Posterior vena cava (tissue), 2 donors: ENCODE measurements at places on chromosomes 2 and 18. TPM values are rescaled to one million over a fixed set of nuclear protein-coding genes. Genes with fewer than 3 reads are reported as not detected.

CEP68 gene
- total RNA-seq: 16.2 TPM

LYG2 gene
- not detected for total RNA-seq

ATP6V1B1 gene
- total RNA-seq: 0.48 TPM

FEV gene
- not detected for total RNA-seq

ITGA4 gene
- 12.4 TPM for total RNA-seq

CCDC178 gene
- 1.2 TPM for total RNA-seq

STAMBP gene
- 38.7 TPM for total RNA-seq

RND3 gene
- 100 TPM for total RNA-seq

RBM43 gene
- total RNA-seq: 5.0 TPM

ASXL3 gene
- total RNA-seq: 4.3 TPM

POU3F3 gene
- not detected for total RNA-seq

GALR1 gene
- total RNA-seq: under 0.01 TPM

- DNase-seq: no peak
Measured at GRCh38 chr2:58853420-58853819, 612.3 kb upstream of the FANCL start.

DNA sequence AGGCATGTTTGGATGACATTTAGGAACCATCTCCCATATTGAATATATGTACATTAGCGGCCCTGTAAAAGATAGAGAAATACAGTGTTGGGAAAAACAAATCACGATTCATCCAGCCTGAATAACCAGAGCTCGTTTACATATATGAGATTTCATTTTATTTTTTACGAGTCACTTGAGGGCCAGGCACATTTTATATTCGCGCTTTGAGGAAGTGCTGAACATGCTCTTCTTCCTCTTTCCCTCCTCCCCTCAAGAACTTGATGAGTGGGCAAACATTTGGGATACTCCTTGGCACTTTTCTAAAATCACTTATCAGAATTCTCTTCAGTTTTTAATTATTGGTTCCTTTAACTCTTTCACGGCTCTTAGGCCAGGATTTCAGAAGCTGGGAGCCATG is 268.0 kb upstream of the TANK start:
- DNase-seq: no peak

DNA sequence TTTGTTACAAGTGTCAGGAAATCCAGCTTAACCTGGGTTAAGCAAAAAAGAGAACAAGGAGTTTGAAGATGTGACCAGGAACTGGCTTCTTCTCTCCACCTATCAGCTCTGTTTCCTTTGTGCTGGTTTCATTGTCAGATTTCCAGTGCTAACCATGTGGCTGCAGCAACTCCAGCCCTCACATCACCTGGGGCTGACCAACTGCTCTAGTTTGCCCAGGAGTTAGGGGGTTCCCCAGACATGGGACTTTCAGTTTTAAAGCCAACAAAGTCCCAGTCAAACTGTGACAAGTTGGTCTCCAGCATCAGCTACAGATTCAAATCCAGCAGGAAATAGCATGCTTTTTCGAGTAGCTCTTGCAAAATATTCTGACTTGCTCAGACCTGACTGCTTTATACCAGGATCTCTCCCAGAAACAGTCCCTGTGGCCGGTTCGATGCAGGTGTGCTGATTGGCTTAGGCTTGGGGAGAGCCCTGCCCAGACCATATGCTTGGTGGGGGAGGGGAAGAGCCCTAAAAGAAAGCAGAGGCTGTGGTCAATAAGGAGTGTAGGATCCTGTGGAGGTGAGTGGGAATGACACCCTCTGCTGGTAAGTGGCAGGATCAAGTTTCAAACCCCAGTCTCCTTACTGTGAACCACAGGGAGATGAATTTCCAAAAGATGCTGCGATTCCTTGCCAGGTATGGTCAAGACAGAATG is 49.5 kb downstream of the KCNE4 start:
- no peak for DNase-seq

DNA sequence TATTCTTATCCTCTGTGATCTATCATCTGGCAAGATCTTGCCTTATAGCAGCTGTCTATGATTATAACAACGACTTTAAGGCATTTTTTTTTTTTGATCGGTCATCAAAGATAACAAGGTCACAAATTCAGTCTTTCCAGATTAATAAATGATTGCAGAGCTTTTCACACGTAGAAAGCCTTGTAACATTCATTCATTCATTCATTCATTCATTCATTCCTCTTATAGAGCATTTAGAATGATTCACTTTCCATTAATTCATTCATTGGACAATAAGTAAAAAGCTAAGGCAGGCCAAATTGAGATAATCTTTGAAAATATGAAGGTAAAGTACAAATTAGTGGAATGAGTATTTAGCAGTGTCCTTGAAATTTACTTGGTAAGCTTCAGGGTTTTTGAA is 223.7 kb downstream of the NUP35 start:
- DNase-seq: no peak

- no peak for DNase-seq
Measured at GRCh38 chr2:174120346-174120745, 128.0 kb downstream of the OLA1 start.

GRCh38 chr18:79787527-79787864 is 10.2 kb upstream of the KCNG2 start:
- DNase-seq: no peak

DNA sequence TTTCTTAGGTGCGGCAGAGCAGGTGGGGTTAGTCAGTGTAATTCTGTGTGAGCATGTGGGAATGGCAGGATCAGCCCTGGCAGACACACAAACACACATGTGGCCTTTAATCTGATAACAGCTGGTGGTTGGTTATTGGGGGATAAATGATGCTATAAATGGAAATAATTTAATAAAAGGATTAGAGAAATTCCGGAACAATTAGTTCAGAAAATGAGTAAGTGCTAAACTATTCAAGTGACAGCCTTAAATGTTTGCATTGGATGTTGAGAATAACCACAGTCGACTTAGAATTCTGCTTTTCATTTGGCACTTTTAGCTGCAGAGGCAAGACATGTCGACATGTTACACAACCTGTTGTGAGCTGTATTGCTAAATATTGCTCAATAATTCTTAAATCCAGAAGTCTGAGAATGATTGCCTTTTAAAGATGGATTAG is 7.2 kb downstream of the SMYD1 start:
- no peak for DNase-seq

GRCh38 chr2:64989982-64990614 is 899 bp downstream of the SLC1A4 start:
- peak; percentile 81 for DNase-seq

DNA sequence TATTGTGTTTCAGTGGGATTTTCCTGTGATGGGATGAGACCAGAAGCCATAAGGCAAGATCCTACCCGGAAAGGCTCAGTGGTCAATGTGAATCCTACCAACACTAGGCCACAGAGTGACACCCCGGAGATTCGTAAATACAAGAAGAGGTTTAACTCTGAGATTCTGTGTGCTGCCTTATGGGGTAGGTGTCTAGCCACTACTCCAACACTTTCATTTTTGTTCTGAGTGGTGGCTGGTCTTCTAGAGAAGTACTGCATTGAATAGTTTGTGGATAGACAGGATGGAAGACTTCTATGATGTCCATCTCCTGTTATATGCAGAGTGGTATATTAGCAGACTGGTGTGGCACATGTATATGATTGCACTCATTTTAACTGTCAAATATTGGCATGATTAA is 117.7 kb upstream of the IL1R2 start:
- DNase-seq: no peak

DNA sequence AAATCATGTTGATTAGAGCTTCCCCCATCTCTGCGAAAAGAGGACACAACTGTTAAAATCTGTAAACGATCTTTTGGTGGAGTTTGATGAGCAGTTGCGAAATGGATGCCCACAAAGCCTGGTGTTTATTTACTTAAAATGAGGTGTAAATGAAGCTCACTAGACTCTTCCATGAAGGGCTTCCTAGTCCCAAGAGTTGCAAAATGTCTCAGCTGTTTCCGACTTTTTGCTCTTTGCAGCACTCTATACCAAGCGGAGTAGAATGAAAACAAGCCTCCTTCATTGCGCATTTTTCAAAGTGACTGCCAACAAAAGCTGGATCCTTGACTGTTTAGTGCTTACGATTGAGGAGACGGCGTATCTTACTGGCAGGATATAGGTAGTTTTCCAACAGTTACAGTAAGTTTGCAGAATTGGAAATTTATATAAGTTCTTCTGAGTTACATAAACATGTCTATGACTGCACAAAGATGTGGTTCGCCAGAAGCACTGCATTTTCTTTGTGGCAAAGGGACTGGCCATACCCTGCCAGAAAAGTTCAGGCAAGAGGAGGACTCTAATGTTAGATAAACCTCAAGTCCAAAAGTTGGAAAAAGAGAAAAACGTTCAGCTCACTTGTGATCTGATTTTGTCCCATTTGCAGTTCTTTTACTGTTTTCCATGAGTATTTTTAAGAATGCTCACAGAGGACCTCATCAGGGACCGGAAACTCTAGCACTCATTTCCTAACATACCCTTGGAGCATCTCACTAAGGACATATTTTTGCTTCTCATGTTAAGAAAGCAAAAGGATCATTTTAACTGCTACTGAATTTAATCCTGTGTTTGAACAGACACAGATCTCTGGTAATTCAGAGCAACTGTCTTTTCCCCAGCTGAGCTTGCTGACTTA is 42.7 kb downstream of the COLEC12 start:
- no peak for DNase-seq

DNA sequence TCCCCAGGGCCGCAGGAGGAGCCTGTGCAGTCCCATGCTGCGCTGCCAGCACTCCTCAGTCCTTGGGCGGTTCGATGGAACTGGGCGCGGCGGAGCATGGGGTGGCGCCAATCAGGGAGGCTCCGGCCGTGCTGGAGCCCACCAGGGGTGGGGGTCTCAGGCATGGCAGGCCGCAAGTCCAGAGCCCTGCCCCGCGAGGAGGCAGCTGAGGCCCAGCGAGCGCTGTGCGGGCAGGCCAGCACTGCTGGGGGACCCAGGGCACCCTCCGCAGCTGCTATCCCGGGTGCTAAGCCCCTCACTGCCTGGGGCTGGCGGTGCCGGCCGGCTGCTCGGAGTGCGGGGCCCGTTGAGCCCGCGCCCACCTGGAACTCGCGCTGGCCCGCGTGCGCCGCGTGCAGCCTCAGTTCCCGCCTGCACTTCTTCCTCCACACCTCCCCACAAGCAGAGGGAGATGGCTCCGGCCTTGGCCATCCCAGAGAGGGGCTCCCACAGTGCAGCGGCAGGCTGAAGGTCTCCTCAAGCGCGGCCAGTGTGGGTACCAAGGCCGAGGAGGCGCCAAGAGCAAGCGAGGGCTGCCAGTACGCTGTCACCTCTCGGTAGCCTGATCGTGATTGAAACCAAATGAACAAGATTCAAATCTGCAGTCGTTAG is 22.8 kb upstream of the GALM start:
- DNase-seq: no peak

- DNase-seq: no peak
Measured at GRCh38 chr18:8825729-8826375, 120.5 kb downstream of the MTCL1 start.

DNA sequence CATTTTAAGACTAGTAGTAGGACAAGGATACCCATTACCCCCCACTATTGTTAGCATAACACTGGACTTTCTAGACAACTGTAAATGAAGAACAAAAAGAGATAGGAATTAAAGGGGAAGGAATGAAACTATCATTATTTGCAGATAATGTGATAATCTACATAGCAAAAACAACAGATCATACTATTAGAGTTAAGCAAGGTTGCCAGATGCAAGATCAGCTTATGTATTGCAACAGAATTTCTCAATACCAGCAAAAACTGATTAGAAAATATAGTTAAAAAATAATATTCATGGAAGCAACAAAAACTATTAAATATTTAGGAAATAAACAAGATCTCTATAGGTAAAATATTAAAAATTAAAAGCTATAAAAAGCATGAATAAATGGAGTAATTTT is 194.4 kb upstream of the SPRED2 start:
- DNase-seq: no peak

DNA sequence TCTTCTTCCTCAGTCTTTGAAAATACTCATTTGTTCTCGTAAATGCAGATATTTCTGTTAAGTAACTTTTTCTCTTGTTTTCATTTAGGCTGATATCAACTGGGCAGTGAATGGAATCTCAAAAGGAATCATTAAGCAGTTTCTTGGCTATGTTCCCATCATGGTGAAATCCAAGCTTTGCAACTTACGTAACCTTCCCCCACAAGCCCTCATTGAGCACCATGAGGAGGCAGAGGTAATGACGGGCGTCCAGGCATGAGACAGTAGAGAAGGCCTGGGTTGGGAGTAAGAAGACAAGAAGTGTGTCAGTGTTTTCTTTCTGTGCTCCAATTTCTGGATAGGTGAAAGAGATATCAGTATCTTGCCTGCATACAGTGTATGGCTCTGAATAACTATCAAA is 5.1 kb downstream of the POLR1B start:
- no peak for DNase-seq

- DNase-seq: no peak
Measured at GRCh38 chr2:237540823-237541222, 25.6 kb upstream of the PRLH start.

- DNase-seq: no peak
Measured at GRCh38 chr2:205721057-205721449, 38.8 kb downstream of the NRP2 start.

GRCh38 chr2:164438490-164439205 is 182.6 kb downstream of the GRB14 start:
- DNase-seq: no peak

GRCh38 chr2:196590286-196590685 is 49.2 kb upstream of the CCDC150 start:
- no peak for DNase-seq

DNA sequence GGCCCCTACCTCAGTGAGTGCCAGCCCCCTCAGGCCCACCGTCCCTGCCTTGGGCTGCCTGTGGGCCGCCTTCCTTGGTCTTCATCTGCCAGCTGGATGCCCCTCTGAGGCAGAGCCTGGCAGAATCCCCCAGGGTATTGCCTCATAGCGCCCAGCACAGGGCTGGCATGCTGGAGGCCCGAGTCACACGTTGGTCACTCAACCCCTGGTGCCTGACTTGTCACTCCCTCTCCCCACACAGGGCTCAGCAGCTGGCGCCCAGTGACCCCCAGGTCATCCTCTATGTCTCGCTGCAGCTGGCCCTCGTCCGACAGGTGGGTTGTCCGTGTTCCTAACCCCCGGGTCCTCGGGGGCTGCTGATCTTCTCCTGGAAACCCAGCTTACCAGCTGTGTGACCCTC is 108.4 kb upstream of the MCFD2 start:
- no peak for DNase-seq

DNA sequence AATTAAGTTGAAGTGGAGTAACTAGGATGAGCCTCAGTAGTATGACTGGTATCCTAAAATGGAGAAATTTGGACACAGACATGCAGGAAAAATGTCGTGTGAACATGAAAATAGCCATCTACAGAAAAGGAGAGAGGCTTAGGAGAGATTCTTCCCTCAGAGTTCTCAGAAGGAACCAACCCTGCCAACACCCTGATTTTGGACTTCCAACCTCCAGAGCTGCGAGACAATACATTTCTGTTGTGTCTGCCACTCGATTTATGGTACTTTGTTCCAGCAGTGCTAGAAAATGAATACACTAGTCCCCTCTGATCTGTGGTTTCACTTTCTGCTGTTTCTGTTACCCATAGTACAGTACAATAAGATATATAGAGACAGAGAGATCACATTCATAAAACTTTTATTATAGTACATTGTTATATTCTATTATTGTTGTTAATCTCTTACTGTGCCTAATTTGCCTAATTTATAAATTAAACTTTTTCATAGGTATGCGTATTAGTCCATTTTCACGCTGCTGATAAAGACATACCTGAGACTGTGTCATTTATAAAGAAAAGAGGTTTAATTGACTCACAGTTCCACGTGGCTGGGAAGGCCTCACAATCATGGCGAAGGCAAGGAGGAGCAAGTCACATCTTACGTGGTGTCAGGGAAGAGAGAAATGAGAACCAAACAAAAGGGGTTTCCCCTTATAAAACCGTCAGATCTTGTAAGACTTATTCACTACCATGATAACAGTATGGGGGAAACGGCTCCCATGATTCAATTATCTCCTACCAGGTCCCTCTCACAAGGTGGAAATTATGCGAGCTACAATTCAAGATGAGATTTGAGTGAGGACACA is 41.3 kb downstream of the PLEKHA3 start:
- DNase-seq: no peak
